Effector memory CD8-positive, alpha-beta T cell (primary cell): ENCODE measurements at places on chromosomes 11 and 22.

GRCh38 chr11:113591117-113591516 lies 115.0 kb downstream of the TMPRSS5 start:
- H3K36me3 ChIP-seq, result no peaks in the 10 kb centered on the region
- peaks cover 36% of the 10 kb centered on the region for H3K27me3 ChIP-seq
- H3K27ac ChIP-seq, result no peak overlapping the region
- no peak for DNase-seq
- H3K4me3 ChIP-seq, result no peak overlapping the region

GRCh38 chr11:28338371-28338770 lies 230.2 kb downstream of the METTL15 start:
- H3K4me3 ChIP-seq, result no peak overlapping the region
- H3K4me1 ChIP-seq, result no peaks in the 10 kb centered on the region
- no peak overlapping the region for H3K27ac ChIP-seq
- no peaks in the 10 kb centered on the region for H3K36me3 ChIP-seq
- no peaks in the 10 kb centered on the region for H3K27me3 ChIP-seq
- no peak for DNase-seq

DNA sequence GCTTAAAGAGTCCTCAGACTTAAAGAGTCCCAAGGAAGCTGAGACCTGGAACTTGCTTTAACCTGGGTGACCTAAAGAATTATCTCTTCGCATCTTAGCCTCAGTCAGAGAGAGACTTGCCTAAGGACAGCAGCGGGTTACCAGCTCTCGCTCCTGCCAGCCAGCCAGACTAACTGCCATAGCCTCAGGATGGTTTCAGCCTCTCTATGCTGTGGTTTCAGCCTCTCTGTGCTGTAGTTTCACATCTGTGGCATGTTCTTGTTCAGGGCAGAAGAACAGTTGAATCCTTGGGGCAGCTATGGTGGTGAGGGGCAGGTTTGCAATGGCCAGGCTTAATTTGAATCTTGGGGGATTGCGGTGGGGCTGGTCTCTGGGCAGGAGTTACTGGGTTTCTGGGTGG lies 2.3 kb downstream of the FRMD8 start:
- H3K36me3 ChIP-seq, result peaks cover 19% of the 10 kb centered on the region
- no peaks in the 10 kb centered on the region for H3K27me3 ChIP-seq
- peak overlapping the region; percentile 93 for H3K4me3 ChIP-seq
- peak overlapping the region; percentile 73 for H3K27ac ChIP-seq
- DNase-seq, result no peak

DNA sequence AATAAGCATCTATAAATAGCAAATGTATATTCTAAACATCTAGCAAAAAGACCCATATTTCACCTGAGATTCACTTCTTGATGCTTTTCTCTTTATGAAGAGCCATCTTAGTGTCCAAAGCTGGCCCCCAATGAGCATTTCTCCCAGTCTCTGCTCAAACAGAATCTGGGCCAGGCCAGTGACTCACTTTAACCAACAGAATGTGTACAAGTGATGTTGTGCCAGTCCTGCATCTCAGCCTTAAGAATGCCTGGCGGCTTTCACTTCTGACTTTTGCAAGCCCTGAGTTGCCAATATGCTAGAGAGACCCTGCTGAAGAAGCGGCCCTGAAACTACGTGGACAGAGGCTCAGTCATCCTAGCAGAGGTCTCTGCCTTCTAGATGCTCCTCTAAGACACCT lies 6.9 kb upstream of the COPB1 start:
- H3K36me3 ChIP-seq, result peaks cover 82% of the 10 kb centered on the region
- no peaks in the 10 kb centered on the region for H3K4me1 ChIP-seq
- no peaks in the 10 kb centered on the region for H3K27me3 ChIP-seq

GRCh38 chr22:47192651-47193437 lies 430.4 kb downstream of the TBC1D22A start:
- no peaks in the 10 kb centered on the region for H3K4me1 ChIP-seq
- H3K4me3 ChIP-seq, result no peak overlapping the region
- no peak overlapping the region for H3K27ac ChIP-seq
- no peak for DNase-seq

DNA sequence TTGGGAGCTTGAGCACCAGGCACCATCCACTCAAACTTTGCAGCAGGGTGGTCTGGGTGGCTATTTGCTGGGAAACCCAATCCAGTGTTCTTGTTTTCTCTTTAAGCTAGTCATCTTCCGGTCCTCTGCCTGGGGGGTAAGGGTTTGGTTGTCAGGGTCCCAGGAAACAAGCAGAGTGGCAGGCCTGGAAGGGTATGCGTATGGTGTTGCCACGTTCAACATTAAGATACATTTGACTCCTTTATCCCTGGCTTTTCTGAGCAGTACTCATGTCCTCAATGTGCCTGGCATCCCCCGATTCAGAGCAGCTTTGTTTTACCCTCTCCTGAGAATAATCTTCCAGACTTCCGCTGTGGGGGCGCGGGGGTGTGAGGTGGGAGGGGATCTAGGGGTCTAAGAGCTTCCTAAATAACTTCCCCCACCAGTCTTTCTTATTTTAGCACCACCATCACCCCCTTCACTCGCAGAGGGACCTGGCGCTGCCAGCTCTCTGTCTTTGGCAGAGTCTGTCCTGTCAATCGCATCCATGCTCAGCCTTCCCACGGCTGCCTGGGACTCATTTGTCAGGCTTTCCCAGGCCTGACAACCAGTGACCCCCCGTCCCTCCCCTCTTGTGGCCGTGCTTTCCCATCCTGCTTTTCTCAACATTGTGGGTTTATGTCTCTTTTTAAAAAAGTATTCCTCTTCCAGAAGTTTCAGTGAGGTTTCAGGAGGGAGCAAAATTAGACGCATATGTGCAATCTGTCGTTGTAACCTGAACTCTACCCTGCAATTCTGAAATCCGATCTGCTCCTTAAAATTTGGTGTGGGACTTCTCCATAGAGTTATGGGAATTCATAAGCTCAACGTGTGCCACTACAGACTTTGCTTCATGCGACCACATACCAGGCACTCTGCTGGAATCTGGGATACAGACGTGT lies 27.0 kb upstream of the RBFOX2 start:
- H3K4me1 ChIP-seq, result peaks cover 5% of the 10 kb centered on the region
- peaks cover 30% of the 10 kb centered on the region for H3K27me3 ChIP-seq
- H3K27ac ChIP-seq, result no peak overlapping the region
- no peak for DNase-seq
- H3K4me3 ChIP-seq, result no peak overlapping the region
- H3K36me3 ChIP-seq, result no peaks in the 10 kb centered on the region

- no peak overlapping the region for H3K27ac ChIP-seq
- H3K4me3 ChIP-seq, result no peak overlapping the region
- peaks cover 9% of the 10 kb centered on the region for H3K27me3 ChIP-seq
- no peak for DNase-seq
- peaks cover 2% of the 10 kb centered on the region for H3K36me3 ChIP-seq
- no peaks in the 10 kb centered on the region for H3K4me1 ChIP-seq
Observed at GRCh38 chr11:113417428-113417827, 29.8 kb downstream of the ANKK1 start.

DNA sequence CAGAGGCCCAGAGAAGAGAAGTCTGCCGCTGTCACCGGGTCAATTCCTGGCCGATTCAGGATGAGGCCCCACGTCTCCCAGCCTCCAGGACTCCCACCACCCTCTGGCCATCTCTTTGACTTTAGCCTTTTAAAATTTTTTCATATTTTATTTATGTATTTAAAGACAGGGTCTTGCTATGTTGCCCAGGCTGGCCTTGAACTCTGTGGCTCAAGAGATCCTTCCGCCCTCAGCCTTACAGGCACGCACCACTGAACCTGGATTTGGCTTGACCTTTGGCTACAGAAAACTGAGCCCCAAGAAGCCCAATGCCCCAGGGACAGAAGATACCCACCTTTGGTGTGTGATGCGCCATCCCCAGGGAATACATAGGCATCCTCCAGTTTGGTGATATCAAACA lies 3.9 kb downstream of the POLR3H start:
- peaks cover 27% of the 10 kb centered on the region for H3K4me1 ChIP-seq
- H3K4me3 ChIP-seq, result no peak overlapping the region
- H3K36me3 ChIP-seq, result peaks cover 41% of the 10 kb centered on the region
- no peaks in the 10 kb centered on the region for H3K27me3 ChIP-seq
- H3K27ac ChIP-seq, result no peak overlapping the region

GRCh38 chr11:17745023-17745772 lies 10.6 kb downstream of the KCNC1 start:
- no peak for DNase-seq
- H3K4me1 ChIP-seq, result no peaks in the 10 kb centered on the region
- peaks cover 54% of the 10 kb centered on the region for H3K27me3 ChIP-seq

DNA sequence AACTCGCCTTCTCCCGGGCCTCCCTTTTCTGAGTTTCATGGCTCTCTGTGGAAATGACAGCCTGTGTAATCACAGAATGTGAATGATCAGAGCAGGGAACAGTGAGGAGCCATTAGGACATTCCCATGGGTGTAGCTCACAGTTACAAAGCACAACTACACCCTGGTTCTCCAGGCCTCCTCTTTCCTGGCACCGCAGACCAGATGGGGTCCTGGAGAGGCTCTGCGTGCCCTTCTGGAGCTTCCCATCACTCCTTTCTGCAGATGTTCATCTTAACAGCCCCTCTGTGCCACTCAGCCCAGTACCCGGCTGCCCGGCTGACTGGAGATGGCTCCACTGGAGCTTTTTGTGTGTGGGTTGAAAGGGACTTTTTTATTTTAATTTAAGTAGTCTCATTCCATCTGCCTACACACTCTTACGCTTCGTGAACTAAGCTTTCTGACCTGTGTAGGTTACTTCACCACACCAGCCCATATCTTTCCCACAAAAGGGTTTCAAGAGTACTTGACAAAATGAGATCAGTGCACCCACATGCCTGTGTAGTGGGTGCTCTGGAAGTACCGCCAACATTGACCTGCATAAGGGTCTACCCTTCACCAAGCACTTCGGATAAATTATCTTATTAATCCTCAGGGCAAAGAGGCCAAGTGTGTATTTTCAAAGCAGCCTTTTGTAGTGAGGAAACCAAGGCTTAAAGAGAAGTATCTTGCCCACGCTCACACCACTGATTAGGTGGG lies 29.8 kb downstream of the SREBF2 start:
- DNase-seq, result no peak
- no peaks in the 10 kb centered on the region for H3K27me3 ChIP-seq
- H3K4me1 ChIP-seq, result peaks cover 37% of the 10 kb centered on the region
- H3K36me3 ChIP-seq, result peaks cover 34% of the 10 kb centered on the region
- H3K27ac ChIP-seq, result peak overlapping the region; percentile 90

GRCh38 chr11:61488651-61489291 lies 19.8 kb upstream of the LRRC10B start:
- H3K27me3 ChIP-seq, result peaks cover 21% of the 10 kb centered on the region
- no peak for DNase-seq
- H3K4me3 ChIP-seq, result no peak overlapping the region

- H3K4me1 ChIP-seq, result no peaks in the 10 kb centered on the region
- DNase-seq, result no peak
- H3K36me3 ChIP-seq, result peaks cover 9% of the 10 kb centered on the region
- H3K4me3 ChIP-seq, result no peak overlapping the region
- H3K27ac ChIP-seq, result no peak overlapping the region
Observed at GRCh38 chr22:50610581-50610980, 10.0 kb downstream of the MAPK8IP2 start.

DNA sequence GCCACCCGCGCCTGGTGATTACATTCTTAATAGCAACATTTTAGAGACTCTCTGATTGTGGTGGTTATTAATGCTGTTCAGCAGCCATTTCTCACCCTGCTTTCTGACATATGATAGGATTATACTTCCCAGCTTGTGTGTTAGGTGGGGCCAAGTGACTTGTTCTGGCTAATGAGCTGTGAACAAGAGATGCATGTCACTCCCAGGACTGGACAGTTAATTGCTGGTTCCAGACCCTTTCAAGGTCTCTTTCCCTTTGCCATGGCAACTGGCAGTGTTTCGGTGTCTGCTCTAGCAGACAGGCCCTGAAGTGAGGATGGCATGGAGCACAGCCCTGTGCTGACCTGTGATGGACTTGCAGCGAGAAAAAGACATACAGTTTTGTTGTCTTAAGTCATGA lies 8.9 kb upstream of the PTPRJ start:
- DNase-seq, result no peak
- H3K27me3 ChIP-seq, result no peaks in the 10 kb centered on the region
- H3K4me1 ChIP-seq, result peaks cover 6% of the 10 kb centered on the region
- H3K4me3 ChIP-seq, result no peak overlapping the region
- no peaks in the 10 kb centered on the region for H3K36me3 ChIP-seq

GRCh38 chr11:108369064-108369463 lies 98.3 kb downstream of the C11orf65 start:
- H3K4me3 ChIP-seq, result no peak overlapping the region
- H3K27me3 ChIP-seq, result no peaks in the 10 kb centered on the region
- no peaks in the 10 kb centered on the region for H3K4me1 ChIP-seq

GRCh38 chr11:70493089-70493474 lies 94.8 kb downstream of the CTTN start:
- no peaks in the 10 kb centered on the region for H3K4me1 ChIP-seq
- no peak overlapping the region for H3K4me3 ChIP-seq
- no peak overlapping the region for H3K27ac ChIP-seq
- no peaks in the 10 kb centered on the region for H3K36me3 ChIP-seq

DNA sequence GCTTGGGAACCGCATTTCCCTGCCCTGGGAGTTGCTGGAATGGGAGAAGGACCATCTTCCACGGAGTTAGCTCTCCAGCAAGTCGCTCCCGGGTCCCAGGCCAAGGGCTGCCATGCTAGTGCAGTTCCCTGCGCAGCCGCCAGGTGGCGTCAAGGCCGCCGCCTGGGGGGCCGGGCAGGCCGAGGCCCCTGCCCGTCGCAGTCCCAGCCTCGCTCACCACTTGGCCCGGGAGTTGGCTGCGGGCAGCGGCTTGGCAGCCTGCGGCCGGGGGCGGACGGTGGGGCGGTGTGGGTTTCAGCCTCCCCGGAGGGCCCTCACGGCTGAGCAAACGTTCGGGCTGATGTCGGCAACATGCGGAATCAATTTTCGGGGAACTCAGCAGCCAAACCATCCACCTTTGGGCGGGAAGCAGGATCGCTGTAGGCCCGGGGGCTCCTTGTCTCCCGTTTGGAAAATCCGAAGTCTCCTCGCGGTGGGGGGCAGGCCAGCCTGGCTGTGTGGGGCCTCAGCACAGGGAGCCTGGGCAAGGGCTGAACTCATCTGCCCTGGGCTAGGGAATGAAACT lies 415.1 kb downstream of the SOX6 start:
- no peak for DNase-seq
- H3K4me1 ChIP-seq, result no peaks in the 10 kb centered on the region
- no peak overlapping the region for H3K27ac ChIP-seq
- H3K36me3 ChIP-seq, result no peaks in the 10 kb centered on the region
- H3K27me3 ChIP-seq, result no peaks in the 10 kb centered on the region

GRCh38 chr11:87425391-87425790 lies 387.7 kb downstream of the TMEM135 start:
- DNase-seq, result no peak
- H3K4me1 ChIP-seq, result no peaks in the 10 kb centered on the region
- no peak overlapping the region for H3K4me3 ChIP-seq
- no peak overlapping the region for H3K27ac ChIP-seq
- H3K27me3 ChIP-seq, result peaks cover 10% of the 10 kb centered on the region
